ENCODE measurements at places on chromosomes 5 and 9.

DNA sequence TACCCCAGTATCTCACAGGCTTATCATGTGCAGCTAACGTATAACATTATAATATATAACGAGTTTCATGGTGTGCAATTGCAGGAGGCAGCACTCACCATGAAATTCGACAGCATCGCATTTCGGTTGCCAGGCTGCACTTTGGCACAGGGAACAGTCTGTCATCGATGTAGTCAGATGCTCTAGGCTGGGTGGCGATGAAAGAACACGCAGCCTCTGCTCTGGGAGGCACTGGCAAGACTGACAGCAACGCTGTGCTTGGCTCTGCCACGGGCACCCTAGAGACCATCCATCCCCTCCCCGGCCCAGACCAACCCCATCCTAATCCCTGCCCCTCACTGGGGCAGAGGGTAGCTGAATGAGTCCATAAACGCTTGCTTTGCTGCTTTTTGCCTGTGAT is 290.8 kb downstream of the MED10 start:
- no peak for DNase-seq

GRCh38 chr5:60668686-60669304 is 31.2 kb downstream of the DEPDC1B start:
- DNase-seq = no peak

DNA sequence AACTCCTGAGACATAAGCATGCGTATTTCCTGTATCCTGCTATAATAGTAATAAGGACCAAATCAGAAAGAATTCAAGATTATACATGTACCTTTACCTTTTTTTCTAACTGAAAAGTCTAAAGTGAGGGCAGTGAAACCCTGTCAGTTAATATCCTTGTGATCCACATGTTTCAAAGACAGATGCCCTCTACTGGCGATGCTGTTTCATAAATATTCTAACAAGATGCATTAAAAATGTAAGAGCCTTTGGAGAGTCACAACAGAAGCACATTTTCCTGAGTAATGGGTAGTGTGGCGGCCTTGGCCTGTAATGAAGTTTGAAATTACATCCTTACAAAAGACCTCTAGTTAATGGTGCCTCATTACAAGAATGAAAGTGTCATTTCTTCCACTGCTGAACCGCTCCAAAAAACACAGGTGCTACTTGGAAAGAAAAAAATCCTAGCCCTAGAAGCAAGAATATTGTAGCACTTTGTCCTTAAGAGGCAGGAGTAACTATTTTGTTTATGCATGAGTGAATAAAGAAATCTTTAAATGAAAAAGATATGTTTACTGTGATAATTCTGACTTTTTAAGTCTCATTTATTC is 232.6 kb downstream of the EPB41L4A start:
- no peak for DNase-seq

DNA sequence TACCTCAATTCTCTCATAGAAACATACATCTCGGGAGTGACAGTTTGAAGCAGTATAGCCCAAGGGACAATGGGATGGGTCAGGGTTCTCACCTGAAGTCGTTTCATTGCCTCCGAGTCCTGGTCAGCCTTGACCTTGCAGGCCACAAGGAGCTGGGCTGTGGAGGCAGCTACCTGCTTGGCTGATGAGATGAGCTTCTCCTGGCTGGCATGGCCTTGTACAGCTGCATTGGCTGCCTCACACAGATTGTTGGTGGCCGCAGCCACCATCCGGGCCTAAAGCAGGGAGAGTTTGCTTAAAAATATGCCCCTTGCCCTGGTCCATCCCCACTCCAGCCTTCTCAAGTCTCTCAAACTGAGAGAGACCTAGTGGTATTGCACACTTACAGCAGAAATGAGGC is 8.5 kb upstream of the TPM2 start:
- no peak for DNase-seq

DNA sequence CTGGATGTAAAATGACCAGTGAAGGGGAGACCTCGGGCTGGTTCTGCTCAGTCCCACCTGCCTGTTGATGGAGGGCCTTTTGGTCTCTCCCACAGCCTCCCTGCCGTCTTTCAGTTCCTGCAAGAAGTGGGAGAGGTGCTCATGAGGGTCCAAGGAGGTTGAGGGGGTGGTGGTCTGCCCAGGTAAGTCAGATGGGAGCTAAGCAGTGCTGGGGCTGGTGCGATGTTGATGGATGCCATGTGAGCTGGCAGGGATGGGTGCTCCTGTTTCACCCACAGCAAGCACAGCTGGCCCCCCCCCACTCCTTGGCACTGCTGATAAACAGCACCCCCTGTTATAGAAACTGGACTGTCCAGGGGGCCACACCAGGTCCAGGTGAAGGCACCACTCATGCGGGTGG is 145.6 kb downstream of the NSG2 start:
- no peak for DNase-seq

DNA sequence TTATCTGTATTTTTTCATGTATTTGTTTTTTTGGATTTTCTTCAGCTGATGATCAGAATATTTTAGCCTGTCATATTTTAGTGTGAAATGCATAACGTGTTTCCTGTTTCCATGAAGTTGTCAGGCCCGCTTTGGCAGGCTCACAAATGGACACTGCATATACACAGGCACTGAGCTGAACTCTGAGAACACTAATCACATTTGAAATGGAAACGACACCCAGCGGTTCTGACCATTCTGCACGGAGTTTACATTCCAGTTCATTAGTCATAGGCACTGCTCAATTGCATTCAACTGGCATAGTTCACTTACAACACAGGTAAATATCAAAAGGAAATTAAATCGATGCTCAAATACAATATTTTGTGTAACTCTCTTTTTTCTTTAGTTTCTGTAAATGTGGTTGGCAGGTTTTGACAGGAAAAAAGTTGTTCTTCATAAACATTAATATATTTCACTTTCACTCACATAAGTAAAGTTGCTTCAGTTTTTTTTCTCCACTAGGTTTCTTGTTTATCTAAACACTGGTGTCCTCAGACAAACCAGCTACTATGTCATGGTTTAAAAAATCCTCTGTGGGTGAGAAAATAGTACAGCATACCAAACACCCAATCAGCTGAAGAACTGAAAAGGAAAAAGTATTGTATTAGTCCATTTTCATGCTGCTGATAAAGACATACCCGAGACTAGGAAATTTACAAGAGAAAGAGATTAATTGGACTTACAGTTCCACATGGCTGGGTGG is 559.0 kb upstream of the DAP start:
- no peak for DNase-seq

DNA sequence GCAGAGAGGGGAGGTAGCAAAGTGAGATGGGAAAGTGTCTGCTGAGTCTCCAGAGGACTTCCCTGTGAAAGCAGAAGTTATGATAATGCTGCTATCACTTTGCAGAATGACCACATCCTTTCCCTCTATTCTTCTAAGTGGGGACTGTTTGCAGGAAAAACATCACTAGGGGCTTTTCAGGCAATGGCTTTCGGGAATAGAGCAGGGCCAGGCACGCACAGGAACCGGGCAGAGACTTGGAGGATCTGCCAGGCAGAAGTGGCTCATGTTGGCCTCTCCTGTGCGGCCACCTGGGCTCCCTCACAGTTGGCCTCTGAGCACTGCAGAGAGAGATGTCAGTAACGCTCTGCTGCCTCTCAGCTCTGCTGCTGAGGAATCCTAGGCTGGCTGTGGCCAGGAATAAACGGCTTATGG is 214.7 kb downstream of the MAST4 start:
- no peak for DNase-seq

DNA sequence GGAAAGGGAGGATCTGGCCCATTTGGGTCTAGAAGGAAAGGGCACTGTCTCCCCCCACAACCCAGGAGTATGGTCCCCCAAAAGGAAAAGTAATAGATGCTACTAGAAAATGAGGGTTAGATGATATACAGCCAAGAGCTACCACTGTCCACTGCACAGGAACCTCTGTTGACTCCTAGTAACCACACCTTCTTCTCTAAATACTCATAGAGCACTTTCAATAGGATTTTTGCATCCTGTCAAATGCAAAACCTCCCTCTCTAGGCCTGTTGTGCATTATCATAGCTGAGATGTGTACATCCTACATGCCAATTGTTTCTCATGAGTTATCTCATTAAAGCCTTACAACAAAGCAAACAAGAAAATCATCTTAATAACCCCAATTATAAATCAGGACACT is 66.8 kb downstream of the THBS4 start:
- no peak for DNase-seq

- no peak for DNase-seq
Observed at GRCh38 chr9:135268981-135269380, 181.5 kb downstream of the OLFM1 start.

GRCh38 chr5:6724321-6724929 is 11.2 kb downstream of the TENT4A start:
- no peak for DNase-seq

GRCh38 chr9:120446671-120447070 is 133.3 kb downstream of the CDK5RAP2 start:
- no peak for DNase-seq

- no peak for DNase-seq
Observed at GRCh38 chr5:97182571-97183099, 412 bp downstream of the RIOK2 start.

- no peak for DNase-seq
Observed at GRCh38 chr5:83586874-83587776, 115.6 kb downstream of the VCAN start.

GRCh38 chr5:112239996-112240395 is 179.1 kb downstream of the EPB41L4A start:
- no peak for DNase-seq
